ENCODE measurements at places on chromosomes 7 and 10.

DNA sequence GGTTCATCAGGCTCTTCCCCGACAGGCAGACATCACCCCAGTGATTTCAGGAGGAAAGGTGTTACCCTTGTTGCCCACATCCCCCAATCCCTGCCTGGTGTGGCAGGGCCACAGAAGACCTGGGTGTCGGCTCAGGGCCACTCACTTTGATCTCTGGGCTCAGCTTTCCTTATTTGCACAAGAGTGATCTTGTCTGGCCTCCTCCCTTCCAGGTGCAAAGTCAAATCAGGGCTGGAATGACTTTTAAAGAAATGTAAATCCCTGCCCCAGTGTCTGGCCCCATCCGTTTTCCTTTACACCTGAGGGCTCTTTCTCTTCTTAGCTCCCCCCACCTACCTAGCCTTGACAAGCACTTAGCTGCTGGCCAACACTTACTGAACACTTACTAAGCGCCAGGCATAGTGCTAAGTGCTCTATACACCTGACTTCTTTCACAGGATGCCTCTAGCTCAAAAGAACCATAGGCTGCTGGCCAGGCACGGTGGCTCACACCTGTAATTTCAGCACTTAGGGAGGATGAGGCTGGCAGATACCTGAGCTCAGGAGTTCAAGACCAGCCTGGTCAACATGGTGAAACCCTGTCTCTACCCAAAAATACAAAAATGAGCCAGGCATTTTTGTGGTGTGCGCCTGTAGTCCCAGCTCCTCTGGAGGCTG lies 979 bp upstream of the NODAL start:
- no peak for DNase-seq

DNA sequence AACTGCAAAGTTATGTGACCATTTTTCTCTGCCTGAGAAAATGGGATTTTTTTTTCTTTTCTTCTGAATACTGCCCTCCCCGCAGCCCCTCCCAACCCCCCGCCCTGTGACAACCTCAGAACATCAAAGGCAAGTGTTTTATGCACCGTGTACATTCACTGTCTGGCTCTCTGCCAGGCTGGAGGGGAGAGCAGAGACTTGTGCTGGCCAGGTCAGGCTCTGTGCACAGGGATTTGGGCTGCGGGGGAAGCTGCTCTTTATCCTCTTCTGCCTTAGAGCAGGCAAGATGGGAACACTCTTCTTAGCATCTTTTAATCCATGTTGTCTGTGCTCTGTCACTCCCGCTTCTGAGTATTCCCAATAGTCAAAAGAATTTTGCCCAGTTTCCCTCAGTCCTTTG lies 195.1 kb downstream of the CCSER2 start:
- no peak for DNase-seq

DNA sequence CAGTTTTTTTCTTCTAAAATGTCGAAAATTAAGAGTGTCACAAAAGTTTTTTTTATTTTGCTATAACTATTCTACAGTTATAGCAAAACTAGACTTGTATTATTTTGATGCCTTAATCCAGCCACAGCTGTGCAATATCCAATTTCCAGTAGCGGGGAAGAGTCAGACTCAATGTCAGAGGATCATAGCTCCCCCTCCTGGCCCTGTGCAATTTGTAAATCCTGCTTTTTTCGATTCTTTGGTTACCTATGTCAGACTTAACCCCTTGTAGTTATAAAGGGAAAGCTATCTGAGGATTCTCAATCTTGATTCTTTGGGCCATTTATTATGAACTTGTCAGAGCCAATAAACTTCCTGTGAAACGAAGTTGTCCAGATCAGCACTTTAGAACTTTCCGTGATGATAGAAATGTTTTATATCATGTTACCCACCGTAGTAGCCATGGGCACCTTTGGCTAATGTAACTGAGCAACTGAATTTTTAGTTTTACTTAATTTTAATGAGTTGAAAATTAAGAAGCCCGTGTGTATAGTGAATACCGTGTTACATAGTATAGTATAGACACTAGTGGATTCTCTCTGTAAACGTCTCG lies 87.7 kb upstream of the PRKCQ start:
- DNase-seq: peak; percentile 89

GRCh38 chr10:5697342-5697741 lies 12.7 kb downstream of the TASOR2 start:
- no peak for DNase-seq

GRCh38 chr10:84948644-84949043 lies 620.3 kb downstream of the CCSER2 start:
- DNase-seq: no peak

- DNase-seq: no peak
Measured at GRCh38 chr10:106967452-106967851, 197.1 kb downstream of the SORCS1 start.

GRCh38 chr7:149742075-149742701 lies 31.2 kb downstream of the ZNF467 start:
- peak; percentile 70 for DNase-seq

GRCh38 chr7:69932034-69932628 lies 333.9 kb downstream of the AUTS2 start:
- DNase-seq: peak; percentile 75

- no peak for DNase-seq
Measured at GRCh38 chr7:28354601-28355402, 57.5 kb upstream of the CREB5 start.

- DNase-seq: no peak
Measured at GRCh38 chr7:31074120-31074383, 21.9 kb downstream of the ADCYAP1R1 start.

GRCh38 chr7:151850491-151851124 lies 26.3 kb downstream of the PRKAG2 start:
- DNase-seq: no peak

DNA sequence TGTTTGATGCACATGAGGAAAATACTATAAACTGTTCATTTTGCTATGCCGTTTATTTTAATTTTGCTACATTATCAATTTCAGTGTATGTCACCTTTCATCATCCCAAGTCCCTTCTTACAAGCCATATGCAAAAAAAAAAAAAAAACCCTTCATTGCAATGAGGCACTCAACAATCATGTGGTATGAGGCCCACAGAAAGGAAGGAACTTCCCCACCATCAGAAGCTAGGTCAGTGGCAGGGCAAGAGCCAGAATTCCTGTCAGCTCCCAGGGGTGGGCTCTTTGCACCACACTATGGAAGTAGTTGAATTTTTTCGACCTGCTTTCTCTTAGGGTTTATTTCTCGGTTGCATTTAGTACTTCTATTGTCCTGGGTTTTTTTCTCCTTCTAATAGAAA lies 75.4 kb downstream of the NOC3L start:
- DNase-seq: peak; percentile 59

- no peak for DNase-seq
Measured at GRCh38 chr10:79226391-79227245, 120.7 kb upstream of the PPIF start.

GRCh38 chr7:149822353-149822943 lies 15.7 kb upstream of the ZNF862 start:
- DNase-seq: peak; percentile 56

DNA sequence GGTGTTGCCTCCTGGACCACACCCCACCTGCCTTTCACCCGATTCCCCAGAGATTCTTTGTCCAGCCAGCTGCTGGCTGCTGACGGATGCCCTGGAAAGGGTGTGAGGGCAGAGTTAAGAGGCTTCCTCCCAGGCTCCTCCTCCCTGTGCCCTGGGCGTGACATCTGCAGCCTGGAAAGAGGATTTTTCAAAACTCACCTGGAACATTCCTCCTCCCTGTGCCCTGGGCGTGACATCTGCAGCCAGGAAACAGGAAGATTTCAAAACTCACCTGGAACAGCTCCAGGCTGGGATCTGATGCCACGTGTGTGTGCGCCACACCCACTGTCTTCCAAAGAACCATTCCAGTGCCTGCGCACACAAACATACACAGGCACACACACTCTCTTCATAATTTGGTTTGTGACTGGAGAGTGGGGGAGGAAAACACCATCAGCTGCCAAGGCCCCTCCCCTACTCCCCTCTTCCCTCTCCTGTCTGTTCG lies 5.2 kb downstream of the MARVELD1 start:
- peak; percentile 30 for DNase-seq

DNA sequence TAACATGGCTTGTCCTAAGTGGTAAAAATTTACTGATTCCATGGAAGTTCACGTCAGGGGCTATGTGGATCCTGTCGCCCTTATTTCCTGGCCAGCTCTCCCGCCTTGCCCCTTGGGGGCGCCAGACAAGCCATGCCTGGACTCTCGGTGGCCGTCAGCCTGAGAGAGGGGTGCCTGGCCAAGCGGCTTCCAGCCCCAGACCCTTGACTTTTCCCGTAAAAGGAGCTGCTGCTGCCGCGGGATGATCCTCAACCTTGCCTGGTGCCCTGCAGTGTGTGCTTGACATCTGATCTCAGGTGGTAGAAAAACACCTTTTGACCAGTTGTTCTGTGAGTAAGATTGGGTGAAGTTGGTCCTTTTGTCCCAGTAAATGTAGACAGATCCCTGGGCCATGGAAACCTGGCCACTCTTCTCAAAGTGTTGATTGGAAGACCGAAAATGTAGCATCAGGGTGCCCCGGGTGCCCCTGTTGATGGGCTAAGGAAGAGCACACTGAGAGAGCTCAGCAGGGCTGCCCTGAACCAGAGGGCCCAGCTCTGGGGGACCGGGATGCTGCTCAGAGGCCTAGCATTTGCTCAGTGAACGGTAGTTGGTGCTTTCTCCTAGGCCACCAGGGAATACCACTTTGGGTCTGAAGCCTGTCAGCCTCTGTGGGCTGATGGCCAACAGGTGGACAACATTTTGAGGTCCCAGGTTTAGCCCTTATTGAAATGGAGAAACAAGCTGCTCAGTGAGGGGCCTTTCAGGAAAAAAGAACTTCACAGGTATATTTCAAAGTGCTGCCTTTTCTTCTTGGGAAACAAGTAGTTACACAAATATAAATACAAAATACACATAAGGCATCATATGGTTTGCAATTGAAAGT lies 162.5 kb downstream of the LRMDA start:
- no peak for DNase-seq

DNA sequence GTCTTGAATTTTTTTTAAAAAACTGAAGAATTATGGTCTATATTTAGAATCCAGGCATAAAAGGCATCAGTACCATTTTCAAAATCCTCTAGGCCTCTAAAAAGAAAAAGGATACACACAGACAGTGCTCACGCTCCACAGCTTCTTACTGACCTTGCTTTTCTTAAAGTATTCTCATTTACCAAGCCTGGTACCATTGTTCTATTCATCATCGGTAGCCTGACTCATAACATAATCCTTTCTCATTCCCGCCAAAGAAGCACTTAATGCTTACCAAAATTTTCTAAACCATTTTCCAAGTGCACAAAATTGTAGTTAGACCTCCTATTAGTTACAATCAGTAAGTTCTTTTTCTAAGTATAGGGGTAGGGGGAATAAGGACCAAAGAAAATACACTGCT lies 54.6 kb downstream of the ATE1 start:
- no peak for DNase-seq

GRCh38 chr10:24349379-24350001 lies 140.6 kb downstream of the KIAA1217 start:
- DNase-seq: peak; percentile 92

GRCh38 chr7:75961218-75961617 lies 33.2 kb downstream of the TMEM120A start:
- DNase-seq: no peak

DNA sequence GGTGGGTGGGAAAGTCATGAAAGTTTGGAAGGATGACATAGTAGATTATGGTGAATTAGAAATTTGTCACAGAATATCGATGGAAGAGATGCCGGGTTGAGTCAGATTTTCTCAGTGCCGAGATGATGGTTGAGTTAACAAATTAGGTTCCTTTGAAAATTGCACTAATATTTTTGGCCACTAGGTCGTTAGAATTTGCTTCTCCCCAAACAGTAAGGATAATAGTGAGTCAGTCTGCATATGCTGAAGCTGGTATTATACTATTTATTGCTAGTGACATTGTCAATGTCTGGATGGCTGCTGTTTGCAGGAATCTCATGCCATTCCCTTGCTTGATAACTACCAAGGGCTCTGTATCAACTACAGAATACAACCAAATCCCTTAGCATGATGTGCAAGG lies 37.7 kb upstream of the MINDY3 start:
- no peak for DNase-seq

- DNase-seq: no peak
Measured at GRCh38 chr10:130065251-130065650, 45.4 kb downstream of the C10orf143 start.

GRCh38 chr10:97081621-97082235 lies 104.0 kb downstream of the SLIT1 start:
- DNase-seq: peak; percentile 71

DNA sequence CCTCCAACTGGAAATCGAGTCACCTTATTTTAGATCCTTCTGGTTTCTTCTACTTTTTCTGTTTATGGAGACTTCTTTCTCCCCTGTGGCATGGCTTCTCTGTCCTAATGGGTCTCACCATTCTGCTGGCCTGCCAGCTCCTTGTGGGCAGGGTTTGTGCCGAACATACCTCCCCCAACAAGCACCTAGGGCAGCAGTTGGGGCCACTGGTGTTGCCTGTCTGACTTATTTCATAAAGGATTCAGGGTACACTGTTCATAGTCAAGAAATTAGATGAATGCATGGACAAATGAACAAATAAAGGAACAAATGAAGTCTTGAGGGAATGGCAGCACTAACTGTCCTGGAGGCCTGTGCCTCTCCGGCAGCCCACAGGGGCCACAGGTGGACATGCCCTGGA lies 55.6 kb upstream of the DOCK1 start:
- no peak for DNase-seq

GRCh38 chr10:79221110-79222051 lies 125.9 kb upstream of the PPIF start:
- peak; percentile 96 for DNase-seq

DNA sequence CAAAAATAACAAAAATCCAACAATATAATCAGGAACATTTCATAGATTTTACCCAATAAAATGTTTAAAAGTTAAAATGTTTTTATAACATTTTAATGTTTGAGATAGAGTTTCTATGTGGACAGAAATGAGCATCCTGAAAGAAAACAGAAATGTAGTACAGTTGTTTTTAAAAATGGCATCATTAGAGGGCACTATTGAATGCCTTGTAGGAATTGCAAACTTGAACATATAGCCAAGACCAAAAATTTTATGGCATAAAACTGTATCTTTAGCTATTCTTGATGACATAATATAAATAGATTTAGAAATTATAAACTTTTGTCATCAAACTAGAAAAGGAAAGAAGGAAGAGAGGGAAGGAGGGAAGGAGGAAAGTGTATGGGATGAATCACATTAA lies 1372.7 kb downstream of the GATA3 start:
- DNase-seq: peak; percentile 30

- DNase-seq: peak; percentile 55
Measured at GRCh38 chr7:15105711-15106110, 203.2 kb upstream of the DGKB start.

Measured in muscle of leg (tissue), 16 donors.